ENCODE measurements at places on chromosomes 4 and X.

DNA sequence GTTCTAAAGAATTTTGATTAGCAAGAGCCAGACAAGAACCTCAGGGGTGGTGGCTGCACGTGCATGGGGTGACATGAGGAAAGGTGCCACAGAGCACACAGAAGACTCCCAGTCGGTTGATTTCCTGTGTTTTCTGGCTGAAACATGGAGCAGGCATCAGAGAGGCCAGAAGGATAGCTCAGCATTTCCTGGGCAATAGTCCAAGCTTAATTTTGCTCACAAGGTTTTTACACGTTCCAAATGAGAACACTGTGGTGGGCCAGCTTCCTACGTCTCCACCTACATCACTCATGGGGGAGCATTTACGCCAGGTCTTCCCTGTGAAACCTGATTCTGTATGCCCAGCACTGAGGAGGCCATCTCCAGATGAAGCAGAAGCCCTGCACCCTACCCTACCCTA is 212.5 kb upstream of the CLNK start:
- DNase-seq = no peak

- no peak for DNase-seq
These were observed 71.4 kb upstream of the ETNPPL start for GRCh38 chr4:108834166-108834834.

DNA sequence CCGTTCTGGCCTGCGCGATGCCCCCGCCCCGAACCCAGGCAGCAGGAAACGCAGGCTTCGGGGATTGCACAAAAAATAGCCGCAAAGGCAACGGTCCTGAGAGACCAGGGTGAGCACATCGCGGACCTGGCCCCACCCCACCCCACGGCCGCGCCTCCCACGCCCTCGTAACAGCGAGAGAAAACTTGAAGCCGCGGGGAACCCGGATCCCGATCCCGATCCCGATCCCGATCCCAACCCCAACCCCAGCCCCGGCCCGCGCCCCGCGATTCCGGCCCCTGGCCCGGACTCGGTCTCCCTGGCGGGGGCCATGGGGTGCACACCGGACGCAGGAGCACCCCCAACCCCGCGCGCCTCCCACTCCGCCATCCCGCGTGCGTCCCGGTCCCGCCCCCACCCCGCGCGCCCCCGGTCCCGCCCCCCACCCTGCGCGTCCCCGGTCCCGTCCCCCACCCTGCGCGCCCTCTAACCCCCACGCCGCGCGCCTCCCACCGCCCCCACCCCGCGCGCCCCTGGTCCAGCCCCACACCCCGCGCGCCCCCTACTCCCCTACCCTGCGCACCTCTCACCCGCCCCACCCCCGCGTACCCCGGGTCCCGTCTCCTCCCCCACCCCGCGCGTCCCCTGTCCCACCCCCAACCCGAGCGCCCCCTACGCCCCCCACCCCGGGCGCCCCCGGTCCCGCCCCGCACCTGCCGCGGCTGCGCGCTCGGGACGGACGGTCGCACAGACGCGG is 29.0 kb downstream of the NOP14 start:
- DNase-seq = peak; percentile 63

DNA sequence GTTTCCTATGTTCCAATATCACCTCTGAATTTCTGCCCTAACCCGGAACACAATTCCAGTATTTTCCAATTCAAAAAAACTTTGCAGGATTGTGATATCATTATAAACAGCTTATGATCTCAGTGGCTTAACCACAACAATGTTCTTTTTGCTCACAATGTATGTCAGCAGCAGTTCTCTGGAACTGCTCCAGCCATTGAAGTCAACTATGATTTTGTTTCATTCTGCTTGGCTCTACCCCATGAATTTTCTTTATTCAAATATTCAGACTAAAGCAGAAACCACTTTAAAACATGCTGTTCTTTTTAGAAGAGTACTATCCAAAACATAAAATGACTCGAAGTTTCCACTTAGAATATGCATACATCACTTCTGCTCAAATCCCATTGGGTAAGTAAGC is 1611.1 kb downstream of the ARAP2 start:
- peak; percentile 6 for DNase-seq

- no peak for DNase-seq
These were observed 45.7 kb downstream of the TRIM61 start for GRCh38 chr4:164931551-164932324.

GRCh38 chrX:39487166-39487968 is 610.4 kb downstream of the BCOR start:
- DNase-seq = no peak

- no peak for DNase-seq
These were observed 277.8 kb downstream of the SPOCK3 start for GRCh38 chr4:166956484-166956883.

GRCh38 chr4:109981936-109982335 is 69.3 kb downstream of the EGF start:
- no peak for DNase-seq

DNA sequence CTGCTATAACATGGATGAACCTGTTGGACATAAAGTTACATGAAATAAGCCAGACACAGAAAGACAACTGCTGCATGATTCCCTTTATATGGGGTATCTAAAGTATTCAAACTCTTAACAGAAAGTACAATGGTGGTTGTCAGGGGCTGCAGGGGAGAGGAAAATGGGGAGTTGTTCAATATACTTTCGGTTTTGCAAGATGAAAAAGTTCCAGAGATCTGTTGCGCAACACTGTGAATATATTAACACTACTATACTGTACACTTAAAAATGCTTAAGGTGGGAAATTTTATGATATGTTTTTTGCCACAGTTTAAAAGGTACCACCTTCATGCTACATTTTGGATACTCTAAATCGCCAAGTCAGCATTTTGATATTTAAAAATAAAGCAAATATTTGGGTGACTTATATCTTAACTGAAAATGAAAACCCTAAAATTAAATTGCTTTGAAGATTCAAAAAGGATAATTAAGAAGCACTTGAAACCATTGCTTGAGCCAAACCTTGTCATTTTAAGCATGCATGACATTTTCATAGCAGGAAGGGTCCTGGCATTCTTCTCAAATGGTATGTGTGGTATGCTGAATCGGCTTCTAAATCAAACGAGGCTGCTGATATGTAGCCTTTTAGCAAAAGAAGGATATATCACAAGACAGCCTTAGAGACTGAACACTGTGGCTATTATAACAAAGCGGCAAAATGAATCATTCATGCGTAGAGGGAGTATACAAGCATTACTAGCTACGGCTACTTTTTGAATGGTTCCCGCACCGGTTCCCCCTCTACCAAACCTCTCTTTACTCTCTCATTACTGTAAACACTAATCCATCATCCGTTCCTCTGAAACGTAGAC is 607.1 kb upstream of the DIPK2B start:
- DNase-seq = peak; percentile 67

- no peak for DNase-seq
These were observed 48.8 kb downstream of the C4orf33 start for GRCh38 chr4:129144755-129145206.

- no peak for DNase-seq
These were observed 92.6 kb downstream of the CCSER1 start for GRCh38 chr4:90219822-90220221.

DNA sequence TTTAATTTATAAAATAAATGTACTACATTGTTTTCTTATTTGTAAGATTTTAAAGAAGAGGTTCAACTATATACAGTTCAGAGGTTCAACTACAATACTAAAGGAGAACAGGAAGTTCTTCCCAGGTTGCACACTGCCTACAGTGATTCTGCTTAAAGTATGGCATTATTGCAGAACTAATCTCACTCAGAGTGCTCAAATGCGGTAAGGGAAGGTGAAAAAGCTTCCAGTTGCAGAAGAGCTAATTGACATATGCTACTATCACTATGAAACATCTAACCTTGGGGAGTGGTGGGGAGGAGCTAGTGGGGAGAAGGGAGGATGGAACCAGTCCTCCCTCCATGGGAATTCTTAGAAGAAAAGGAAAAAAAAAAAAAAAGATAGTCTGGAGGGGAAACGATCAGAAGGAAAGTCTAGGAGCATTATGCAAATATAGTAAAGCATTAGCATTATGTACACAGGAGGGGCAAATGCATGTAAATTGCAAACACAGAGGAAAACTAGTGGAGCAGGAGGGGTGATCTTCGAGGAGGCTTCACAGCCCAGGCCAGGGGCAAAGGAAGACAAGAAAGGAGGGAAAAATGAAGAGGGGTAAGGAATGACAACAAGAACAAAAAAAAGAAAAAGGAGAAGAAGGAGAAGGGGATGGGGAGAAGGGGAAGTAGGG is 32.0 kb upstream of the MMAA start:
- no peak for DNase-seq

GRCh38 chr4:93030670-93031069 is 726.9 kb downstream of the GRID2 start:
- DNase-seq = no peak

DNA sequence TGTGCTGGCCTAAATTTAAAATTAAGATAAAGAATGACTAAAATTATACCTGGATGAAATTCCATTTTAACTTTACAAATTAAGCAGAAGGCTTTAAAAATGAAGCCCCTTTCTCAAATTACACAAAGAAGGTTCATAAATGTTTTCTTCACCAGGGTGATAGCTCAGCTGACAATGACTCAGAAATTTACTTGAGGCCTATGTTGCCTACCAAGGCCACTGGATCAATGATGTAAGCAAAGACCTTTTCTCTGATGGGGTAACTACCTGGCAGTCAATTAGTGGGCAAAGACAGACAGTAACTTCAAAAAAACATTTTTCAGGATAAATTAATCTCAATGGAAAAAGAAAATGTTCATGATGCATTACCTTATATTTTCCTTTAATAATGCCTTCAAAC is 23.9 kb upstream of the GPR34 start:
- no peak for DNase-seq

- no peak for DNase-seq
These were observed 24.3 kb upstream of the TSPAN5 start for GRCh38 chr4:98682719-98683118.

- no peak for DNase-seq
These were observed 95.1 kb upstream of the GRIA3 start for GRCh38 chrX:123088930-123089329.

DNA sequence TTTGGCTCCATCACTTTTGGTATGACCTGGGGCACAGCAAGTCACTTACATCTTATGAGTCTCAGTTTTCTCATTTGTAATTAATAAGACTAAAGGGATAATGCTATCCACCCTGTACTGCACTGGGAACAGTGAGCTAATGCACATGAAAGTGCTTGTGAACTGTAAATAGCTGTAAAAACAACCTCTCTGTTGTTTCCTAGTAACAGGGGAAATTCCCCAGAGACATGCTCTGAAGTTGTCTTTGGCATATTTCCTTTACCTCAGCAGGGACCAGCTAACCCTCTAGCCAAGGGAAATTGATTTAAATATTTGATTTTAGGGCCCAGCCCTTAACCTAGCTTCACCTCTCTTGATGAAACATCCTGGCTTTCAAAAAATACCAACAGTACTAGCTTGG is 6.1 kb upstream of the CYSLTR1 start:
- no peak for DNase-seq

DNA sequence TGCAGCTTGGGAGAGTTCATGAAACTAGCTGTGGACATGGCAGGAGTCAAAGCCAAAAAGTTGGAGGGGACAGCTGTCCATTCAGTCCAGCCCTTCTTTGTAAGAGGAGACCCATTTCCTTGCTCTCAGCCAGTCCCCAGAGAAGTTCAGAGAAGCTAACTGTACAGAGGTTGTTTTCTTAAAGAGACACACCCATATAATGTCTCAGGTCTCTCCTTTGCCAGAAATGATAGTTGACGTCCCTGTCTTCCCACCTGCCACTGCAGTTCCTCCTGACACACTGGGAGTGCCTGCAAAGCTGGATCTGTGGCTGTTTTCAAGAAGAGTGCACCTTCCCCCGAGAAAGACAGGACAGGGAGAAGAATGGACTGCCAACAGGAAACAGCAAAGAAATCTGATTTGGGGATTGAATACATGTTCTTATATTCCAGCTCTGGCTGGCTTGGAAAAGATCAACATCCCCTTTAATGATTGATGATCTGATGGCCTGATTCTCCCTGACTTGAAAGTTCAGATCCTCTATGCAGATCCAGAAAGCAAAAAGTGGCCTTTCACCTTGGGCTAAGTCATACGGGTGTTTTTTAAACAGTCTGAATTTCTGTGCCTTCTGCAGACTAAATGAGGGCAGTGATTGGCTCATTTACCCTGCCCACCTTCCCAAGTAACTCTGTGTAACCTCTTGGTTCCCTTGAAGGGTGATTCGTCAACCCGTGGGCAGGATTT is 87.2 kb downstream of the MAOA start:
- no peak for DNase-seq

- DNase-seq = no peak
These were observed 583.4 kb downstream of the TRAM1L1 start for GRCh38 chr4:116501954-116502353.

- peak; percentile 57 for DNase-seq
These were observed at the start of gene FRMPD3 for GRCh38 chrX:107448998-107449835. FRMPD3 (plus strand) TSS chrX:107449652; CDS start chrX:107526589, 76,937 bp downstream.

- no peak for DNase-seq
These were observed 20.0 kb downstream of the CLDN22 start for GRCh38 chr4:183300070-183300469.

DNA sequence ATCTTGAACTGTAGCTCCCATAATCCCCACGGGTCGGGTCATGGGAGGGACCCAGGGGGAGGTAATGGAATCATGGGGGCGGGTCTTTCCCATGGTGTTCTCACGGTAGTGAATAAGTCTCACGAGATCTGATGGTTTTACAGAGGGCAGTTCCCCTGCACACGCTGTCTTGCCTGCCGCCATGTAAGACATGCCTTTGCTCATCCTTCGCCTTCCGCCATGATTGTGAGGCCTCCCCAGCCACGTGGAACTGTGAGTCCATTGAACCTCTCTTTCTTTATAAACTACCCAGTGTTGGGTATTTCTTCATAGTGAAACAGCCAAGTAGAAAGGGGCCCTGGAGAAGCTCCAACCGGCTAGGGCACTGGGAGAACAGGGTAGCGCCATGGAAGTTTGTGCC is 12.3 kb downstream of the CTAG1A start:
- DNase-seq = no peak

- no peak for DNase-seq
These were observed 6.0 kb downstream of the PALLD start for GRCh38 chr4:168502861-168503260.

DNA sequence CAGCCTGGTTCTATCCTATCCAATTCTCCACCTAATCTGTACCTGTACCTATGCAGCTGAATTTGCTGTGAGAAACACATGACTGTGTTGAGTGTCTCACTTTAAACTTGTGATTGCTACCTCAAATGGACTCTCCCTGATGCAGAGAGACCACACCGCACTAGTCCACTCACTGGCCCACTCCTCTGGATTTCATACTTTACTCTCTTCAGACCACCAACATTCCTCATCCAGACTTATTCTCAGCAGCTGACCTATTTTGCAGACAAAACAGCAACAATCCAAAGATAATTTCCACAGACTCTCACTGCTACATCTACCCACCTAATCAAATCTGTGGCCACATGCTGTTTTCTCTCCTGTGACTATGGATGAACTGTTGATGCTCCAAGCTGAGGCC is 45.2 kb downstream of the ACSL4 start:
- DNase-seq = no peak
